NCI-H1436 (cell line): ENCODE measurements at places on chromosomes 5 and 9.

DNA sequence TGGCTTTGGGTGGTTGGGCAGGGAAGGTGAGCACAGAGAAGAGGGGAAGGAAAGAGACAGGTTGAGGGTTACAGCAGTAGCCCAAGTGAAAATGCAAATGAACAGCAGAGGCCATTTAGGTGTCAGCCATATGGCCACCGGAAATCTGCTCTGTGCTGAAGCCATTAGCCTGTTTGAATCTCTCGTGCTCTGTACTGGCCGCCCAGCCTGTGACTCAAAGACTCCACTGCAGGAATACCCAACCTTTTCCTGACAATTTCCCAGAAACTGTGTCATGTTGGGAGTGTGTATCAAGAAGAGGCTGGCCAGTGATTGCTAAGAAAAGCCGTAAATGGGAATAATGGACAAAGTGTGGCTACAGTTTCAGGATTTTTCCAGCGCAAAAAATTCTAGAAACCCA, 35.9 kb upstream of the RAI14 start:
- DNase-seq = no peak

DNA sequence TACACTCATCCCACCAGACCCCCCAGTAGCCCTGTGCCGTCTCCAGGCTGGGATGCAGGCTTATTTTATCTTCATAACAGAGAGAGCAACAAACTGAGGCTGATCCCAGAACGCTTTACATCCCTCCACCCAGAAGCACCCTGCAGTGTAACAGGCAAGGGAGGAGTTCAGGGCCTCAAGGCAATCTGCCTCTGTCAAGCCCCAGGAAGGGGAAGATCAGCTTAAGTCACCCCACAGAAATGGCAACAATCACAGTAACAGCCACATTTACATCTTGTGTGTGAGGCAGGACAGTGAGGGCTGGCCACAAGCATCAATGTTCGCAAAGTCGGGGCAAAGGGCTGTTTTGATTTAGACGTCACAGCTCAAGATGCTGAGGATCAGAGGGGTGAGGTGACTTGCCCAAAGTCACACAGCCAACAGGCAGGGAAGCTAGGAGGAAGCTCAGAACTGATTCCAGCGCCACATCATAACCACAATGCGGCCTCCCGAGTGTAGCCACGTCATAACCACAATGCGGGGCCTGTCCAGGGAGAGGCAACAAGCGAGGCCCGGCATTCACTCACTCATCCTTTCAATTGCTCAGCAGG, 14.4 kb downstream of the STK10 start:
- no peak for DNase-seq

- DNase-seq = no peak
Measured at GRCh38 chr9:71859939-71860338, 51.1 kb downstream of the ABHD17B start.

DNA sequence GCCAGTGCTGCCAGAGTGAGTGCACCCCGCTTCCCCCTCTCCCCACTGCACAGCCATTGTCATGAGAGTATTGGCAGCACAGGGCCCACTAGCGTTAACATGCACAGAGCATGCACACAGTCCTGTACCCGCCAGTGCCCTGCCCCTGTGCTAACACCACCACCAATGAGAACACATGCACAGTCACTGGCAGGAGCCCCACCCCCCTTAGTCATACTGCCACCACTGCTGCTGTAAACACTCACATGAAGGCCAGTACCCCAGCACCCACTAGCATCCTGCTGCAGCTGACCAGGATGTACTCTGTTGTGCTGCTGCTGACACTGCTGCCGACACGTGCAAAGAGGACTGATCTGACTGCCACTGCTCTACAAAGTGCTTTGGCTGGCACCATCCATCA, 19.5 kb upstream of the RANBP6 start:
- DNase-seq = no peak

DNA sequence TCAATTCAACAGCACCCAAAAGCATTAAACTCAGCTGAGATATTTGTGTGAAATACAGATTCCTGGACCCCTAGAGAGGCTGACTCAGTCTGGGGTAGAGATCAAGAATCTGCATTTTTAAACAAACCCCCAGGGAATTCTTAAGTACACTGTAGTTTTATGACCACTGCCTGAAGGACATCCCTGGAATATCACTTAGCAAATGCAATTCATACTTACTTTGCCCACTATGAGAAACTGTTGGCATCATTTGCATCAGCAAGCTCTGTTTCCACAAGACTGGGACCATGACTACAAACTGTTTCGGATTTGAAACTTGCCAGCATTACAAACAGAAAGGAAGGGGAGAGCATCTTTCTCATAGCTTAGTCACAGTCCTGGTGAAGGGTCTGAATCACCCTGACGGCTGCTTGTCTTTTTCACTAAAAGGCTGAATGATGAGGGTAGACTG, 63.7 kb downstream of the MLLT3 start:
- DNase-seq = no peak

DNA sequence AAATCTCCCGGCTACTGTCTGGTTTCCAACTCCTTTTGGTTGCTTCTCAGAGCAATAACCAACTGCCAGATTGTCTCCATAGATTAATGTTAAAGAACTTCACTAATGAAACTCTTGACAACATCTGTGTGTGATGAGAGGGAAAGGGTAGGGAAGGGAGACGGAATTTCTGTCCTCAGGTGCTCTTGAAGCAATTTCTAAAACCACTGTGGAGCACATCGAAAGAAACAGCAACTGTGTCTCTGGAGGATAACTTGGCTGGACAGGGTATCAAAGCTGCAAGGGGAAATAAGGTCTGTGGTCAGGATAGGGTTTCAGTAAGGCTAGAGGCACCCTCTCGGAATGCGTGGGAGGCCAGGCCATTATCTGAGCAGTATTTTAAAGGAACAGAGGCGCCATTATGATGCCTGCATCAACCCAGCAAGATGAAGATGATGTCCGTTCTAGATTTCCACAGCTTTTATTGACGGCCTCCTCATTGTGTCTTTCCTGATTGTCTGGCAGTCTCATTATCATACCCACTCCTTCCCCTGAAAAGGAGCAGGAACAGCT, 76.6 kb downstream of the RORB start:
- no peak for DNase-seq

DNA sequence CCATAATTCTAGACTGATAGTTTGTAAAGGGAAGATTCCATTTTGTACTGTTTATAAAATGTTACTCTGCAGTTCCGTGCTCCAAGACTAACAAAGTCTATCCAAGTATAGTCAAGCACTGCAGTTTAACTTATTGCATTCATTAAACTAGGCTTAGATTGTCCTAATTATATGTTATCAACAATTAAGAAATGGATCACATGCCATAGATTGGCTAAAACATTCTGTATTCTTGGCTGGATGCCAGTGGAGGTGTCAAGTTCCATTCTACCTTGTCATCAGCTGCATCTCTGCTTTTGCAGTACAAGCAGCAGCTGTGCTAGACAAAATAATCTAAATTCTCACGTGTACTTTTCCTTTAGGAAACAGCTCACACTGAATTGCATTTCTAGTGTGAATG, 69.4 kb upstream of the MEF2C start:
- peak; percentile 88 for DNase-seq

GRCh38 chr9:128144239-128145181, 4.7 kb upstream of the LCN2 start:
- no peak for DNase-seq

GRCh38 chr9:129596541-129597331, 24.2 kb downstream of the C9orf50 start:
- DNase-seq = no peak

DNA sequence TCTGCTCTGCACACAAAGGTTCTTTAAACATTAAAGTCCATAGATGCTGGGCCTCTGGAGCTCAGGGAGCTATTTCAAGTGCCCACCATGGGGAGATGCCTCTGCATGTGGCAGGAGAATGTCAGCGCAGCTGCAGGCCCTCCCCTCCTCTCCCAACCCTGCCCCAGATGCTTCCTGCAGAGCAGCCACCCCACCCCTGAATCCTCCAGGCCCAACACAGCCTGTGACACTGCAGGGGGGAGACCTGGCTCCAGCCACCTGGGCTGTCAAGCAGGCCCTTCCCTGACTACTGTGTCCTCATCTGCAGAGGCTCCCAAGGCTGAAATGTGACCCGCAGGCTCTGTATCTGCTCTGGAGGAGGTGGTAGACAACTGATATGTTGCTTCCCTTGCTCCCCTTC, 213.9 kb downstream of the GABBR2 start:
- no peak for DNase-seq

- no peak for DNase-seq
Measured at GRCh38 chr5:11851416-11851815, 52.8 kb downstream of the CTNND2 start.

DNA sequence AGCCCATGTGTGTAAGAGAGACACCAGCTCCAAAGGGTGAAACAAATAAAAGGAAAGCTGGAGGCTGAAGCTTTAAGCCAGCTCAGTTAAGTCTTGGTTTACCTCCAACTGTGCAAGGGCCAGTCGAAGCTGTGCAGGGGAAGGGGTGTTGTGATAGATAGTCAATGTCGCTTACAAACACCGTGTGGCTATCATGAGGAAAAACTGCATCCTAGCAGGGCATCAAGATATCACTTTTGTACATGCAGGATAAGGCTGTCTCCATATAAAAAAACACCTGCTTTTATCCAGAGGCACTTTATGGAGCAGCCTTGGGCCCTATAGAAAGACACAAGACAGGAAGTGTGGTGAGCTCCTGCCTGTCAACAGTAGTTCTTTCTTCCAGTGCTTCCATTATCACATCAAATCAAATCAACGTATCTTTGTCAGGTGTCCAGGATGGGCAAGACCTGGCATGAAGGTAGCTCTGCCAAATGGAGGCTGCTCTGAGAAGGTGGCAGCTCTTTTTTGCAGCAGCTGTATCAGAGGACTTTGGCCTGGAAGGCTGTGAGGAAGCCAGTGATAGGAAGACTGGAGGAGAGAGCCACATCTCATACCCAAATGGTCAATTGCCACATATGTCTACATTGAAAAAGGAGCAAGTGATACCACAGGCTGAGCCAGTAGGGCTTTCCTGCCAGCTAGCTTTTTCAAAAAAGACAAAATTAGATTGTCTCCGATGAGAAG, 29.3 kb upstream of the SELENOP start:
- no peak for DNase-seq

GRCh38 chr5:64840958-64841357, 72.2 kb downstream of the CWC27 start:
- no peak for DNase-seq

GRCh38 chr9:115941561-115942315, 211.9 kb upstream of the PAPPA start:
- DNase-seq = no peak

DNA sequence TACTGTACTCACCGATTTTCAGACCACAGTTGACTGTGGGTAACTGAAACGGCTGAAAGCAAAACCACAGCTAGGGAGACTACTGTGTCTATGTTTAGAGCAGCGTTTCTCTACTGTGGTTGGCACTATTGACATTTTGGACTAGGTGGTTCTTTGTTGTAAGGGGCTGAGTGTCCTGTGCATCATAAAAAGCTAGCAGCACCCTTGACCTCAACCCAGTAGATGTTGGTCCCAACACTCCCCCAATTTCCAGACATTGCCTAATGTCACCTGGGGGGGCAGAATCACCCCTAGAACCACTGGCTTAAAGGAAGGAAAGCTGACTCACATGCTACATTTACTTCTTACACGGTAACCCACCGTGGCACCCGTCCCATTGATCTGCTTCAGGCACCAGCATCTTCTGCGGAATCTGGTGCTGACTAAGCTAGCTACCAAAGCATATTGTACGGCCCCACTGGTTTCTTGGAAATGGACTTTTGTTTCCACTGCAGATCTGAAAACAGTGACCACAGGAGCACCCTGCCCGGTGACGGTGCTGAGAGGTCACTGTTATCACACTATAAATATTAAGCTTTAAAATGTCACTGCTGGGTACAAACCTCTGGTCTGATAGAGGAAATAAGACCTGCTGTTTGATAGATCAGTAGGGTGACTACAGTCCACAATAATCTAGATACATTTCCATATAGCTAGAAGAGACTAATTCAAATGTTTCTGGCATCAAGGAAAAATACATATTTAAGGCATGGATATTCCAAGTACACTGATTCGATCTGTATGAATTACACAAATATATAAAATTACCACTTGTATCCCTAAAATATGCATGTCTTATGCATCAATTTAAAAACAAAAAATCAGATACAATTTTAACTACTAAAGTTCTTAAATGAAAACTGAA, 151.4 kb downstream of the HSD17B3 start:
- no peak for DNase-seq

GRCh38 chr9:77543131-77543822, 104.8 kb downstream of the GNA14 start:
- DNase-seq = no peak

- no peak for DNase-seq
Measured at GRCh38 chr5:150625164-150625535, 15.3 kb upstream of the SYNPO start.

DNA sequence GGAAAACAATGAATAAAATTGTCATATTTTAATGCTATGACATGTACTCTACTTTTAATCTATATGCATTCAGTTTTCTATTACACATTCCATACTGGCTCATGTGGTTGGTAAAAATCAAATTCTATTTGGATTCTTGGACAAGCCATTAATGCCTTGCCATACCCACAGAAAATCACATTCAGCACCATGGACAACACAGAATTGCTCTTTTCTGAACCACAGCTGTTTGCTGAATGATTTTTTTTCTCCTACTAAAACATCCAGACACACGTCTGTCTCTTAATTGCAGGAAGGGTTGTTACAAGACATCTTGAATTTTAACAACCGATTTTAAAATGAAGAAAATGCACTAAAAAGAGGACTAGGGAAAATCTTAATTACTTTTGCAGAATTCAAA, 675.6 kb downstream of the BRINP1 start:
- no peak for DNase-seq

DNA sequence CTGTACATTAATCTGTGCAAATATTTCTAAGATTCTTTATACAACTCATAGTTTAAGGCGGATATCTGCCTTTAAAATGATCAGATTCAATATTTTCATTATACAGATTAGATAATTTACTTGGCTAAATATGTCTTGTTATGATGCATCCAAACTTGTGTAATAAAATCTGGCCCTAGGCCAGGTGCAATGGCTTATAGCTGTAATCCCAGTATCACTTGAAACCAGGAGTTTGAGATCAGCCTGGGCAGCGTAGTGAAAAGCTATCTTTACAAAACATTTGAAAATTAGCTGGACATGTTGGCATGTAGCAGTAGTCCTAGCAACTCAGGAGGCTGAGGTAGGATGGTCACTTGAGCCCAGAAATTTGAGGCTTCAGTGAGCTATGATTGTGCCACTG, 2002.2 kb upstream of the ACO1 start:
- no peak for DNase-seq
